ELR (cell line): ENCODE measurements at places on chromosomes 7 and 10.

GRCh38 chr7:130286881-130287280, 6.1 kb upstream of the CPA4 start:
- DNase-seq, result no peak

- DNase-seq, result no peak
Measured at GRCh38 chr10:52807803-52808202, 35.2 kb upstream of the MBL2 start.

GRCh38 chr7:135857519-135858274, 109.1 kb upstream of the FAM180A start:
- no peak for DNase-seq

- DNase-seq, result no peak
Measured at GRCh38 chr10:44882166-44882720, 28.9 kb upstream of the TMEM72 start.

DNA sequence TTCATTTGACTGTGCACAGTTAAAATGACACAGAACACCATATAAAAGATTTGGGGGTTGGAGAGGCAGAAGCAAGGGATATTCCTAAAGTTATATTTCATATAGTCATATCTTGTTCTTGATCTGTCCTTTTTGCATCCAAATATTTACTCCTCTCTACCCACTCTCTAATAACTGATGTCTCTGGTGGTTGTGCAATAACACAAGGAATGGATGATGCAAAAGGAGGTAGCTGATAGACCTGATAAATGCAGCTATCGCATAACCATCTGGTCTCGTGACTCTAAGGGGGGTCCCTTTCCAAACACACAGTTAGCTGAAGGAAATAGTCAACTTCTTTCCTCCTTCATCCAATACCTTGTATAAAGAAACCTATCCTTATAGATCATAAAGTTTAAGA, 123.1 kb downstream of the POLR1F start:
- DNase-seq, result no peak

- DNase-seq, result no peak
Measured at GRCh38 chr7:38330861-38331621, 57.6 kb upstream of the TARP start.
